ENCODE measurements at places on chromosomes 16 and 17. TPM values are rescaled to one million over a fixed set of nuclear protein-coding genes. Genes with fewer than 3 reads are reported as not detected.

- H3K27me3 ChIP-seq = no peaks in the 10 kb centered on the region
- H3K27ac ChIP-seq = no peak overlapping the region
- H3K4me1 ChIP-seq = no peaks in the 10 kb centered on the region
- DNase-seq = no peak
Measured at GRCh38 chr17:30396129-30396528, 17.4 kb downstream of the CPD start.

The CA5A gene
- total RNA-seq = not detected

DNA sequence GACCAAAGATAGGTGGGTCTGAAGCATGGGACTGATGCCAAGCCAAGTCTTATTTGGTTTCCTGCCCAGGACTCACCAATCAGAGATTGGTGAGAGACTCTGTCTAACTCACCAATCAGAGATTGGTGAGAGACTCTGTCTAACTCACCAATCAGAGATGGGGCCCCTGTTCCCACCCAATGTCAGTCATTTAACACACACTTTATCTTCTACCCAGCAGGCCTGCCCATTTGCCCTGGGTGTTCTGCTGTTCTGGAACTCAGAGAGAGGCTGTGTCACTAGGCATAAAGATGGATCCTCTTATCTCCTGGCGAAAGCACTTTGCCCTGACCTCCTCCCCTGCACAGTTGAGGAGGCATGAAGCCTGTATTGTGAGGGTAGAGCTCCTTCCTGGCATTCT lies 5.4 kb upstream of the RHOT1 start:
- H3K27ac ChIP-seq = no peak overlapping the region
- no peak overlapping the region for H3K4me3 ChIP-seq
- peaks cover 5% of the 10 kb centered on the region for H3K4me1 ChIP-seq
- DNase-seq = no peak
- H3K27me3 ChIP-seq = no peaks in the 10 kb centered on the region

DNA sequence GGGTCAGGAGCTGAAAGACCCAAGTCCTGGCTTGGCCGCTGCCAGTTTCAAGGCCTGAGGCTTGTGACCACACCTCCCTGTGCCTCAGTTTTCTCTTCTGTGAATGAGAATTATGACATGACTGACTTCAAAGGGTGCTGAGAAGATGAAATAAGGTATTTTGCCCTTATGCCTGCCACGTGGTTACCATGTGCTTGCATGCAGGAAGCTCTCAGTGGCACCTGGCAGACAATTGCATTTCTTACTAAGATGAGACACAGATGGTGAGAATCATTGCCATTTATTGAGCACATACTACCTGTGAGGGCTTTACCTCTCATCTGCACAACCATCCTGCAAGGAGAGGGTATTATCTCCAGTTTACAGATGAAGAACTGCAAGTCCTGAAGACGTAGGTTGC lies 69.8 kb downstream of the MRM1 start:
- H3K4me3 ChIP-seq = no peak overlapping the region
- H3K4me1 ChIP-seq = peaks cover 24% of the 10 kb centered on the region
- no peaks in the 10 kb centered on the region for H3K36me3 ChIP-seq

- no peaks in the 10 kb centered on the region for H3K27me3 ChIP-seq
- peak overlapping the region; percentile 71 for H3K27ac ChIP-seq
- H3K4me1 ChIP-seq = peaks cover 72% of the 10 kb centered on the region
- H3K36me3 ChIP-seq = no peaks in the 10 kb centered on the region
- no peak for DNase-seq
Measured at GRCh38 chr17:63707151-63707550, 7.2 kb upstream of the LIMD2 start.

DNA sequence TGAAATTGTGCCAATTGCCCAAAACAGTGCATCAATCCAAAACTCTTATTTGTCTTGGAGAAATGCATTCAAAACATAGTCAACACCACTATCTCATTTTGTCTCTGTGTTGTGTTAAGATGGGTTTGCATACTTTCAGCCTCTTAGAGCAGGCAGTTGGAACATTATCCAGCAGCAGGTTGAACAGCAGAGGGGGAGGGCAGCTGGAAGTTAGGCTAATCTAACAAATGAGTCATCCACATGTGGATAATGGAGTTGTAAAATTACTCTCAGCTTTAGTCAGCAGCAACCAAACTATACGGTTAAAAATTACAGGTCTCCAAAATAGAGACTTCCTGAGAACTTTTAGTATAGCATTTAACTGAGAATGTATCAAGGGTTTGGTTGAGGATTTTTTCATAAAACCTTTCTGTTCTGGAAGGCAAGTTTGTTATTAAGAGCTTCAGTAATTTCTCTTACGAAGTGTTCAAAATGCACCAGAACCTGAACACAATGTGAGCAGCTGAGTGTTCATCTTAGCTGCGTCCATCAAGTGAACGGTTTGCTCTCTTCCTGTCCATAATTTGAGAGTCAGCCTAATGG lies 46.3 kb downstream of the PRKCA start:
- no peaks in the 10 kb centered on the region for H3K27me3 ChIP-seq
- H3K4me1 ChIP-seq = no peaks in the 10 kb centered on the region
- no peak for DNase-seq
- no peak overlapping the region for H3K27ac ChIP-seq
- no peak overlapping the region for H3K4me3 ChIP-seq

The BCAR1 gene
- not detected for total RNA-seq

- no peak for DNase-seq
- H3K4me1 ChIP-seq = peaks cover 41% of the 10 kb centered on the region
- H3K36me3 ChIP-seq = no peaks in the 10 kb centered on the region
- no peak overlapping the region for H3K4me3 ChIP-seq
Measured at GRCh38 chr17:16442141-16442540, 26.8 kb downstream of the TRPV2 start.

GRCh38 chr16:22712471-22712870 lies 101.5 kb upstream of the HS3ST2 start:
- H3K36me3 ChIP-seq = no peaks in the 10 kb centered on the region
- H3K27ac ChIP-seq = no peak overlapping the region
- H3K27me3 ChIP-seq = no peaks in the 10 kb centered on the region

GRCh38 chr16:11076259-11077018 lies 132.1 kb downstream of the CLEC16A start:
- peaks cover 24% of the 10 kb centered on the region for H3K4me1 ChIP-seq
- no peaks in the 10 kb centered on the region for H3K36me3 ChIP-seq
- no peak overlapping the region for H3K27ac ChIP-seq
- no peak overlapping the region for H3K4me3 ChIP-seq
- no peaks in the 10 kb centered on the region for H3K27me3 ChIP-seq
- DNase-seq = no peak

The PIPOX gene
- total RNA-seq = 5.9 TPM

DNA sequence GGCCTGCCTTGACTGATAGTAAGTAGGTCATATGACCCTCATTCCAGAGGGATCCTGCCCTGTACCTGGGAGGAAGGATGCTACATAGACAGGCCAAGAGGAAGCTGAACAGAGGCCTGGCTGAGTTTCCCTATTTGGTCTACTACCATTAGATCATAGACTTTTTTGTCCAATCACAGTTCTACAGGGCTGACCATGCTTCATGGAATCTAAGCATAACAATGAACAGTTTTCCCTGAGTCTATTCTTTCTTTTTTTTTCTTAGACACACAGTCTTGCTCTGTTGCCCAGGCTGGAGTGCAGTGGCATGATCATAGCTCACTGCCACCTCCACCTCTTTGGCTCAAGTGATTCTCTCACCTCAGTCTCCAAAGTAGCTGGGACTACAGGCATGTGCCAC lies 3.9 kb downstream of the GPR179 start:
- no peak for DNase-seq
- H3K4me1 ChIP-seq = no peaks in the 10 kb centered on the region
- H3K27me3 ChIP-seq = no peaks in the 10 kb centered on the region
- H3K4me3 ChIP-seq = no peak overlapping the region
- no peaks in the 10 kb centered on the region for H3K36me3 ChIP-seq

DNA sequence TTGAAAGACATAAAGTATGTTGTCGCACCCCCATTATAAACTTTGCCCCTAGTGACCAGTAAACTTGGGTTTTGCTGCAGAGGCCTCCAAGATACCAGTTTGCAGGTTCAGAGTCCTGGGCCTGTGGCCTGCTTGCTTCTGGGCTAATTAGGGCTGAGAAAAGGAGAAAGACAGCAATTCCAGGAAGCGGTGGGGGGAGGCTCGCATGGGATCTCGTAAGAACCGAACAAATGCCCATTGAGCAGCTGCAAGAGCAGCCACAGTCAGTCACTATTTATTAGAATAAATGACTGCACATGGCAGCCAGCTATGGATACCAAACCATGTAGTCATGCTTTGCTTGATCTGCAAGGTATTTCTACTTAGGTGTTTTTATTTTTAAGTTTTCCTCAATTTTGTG lies 4.9 kb downstream of the SHISA9 start:
- no peak overlapping the region for H3K27ac ChIP-seq
- H3K27me3 ChIP-seq = peaks cover 6% of the 10 kb centered on the region
- H3K4me3 ChIP-seq = no peak overlapping the region
- no peaks in the 10 kb centered on the region for H3K4me1 ChIP-seq
- no peak for DNase-seq

The CCL5 gene
- 29.1 TPM for total RNA-seq

GRCh38 chr17:39639566-39640458 lies 2.9 kb downstream of the STARD3 start:
- DNase-seq = no peak
- peaks cover 46% of the 10 kb centered on the region for H3K4me1 ChIP-seq
- H3K36me3 ChIP-seq = no peaks in the 10 kb centered on the region

- H3K36me3 ChIP-seq = no peaks in the 10 kb centered on the region
- DNase-seq = no peak
- H3K27ac ChIP-seq = no peak overlapping the region
- no peaks in the 10 kb centered on the region for H3K27me3 ChIP-seq
Measured at GRCh38 chr16:82773018-82773417, 146.2 kb downstream of the CDH13 start.

DNA sequence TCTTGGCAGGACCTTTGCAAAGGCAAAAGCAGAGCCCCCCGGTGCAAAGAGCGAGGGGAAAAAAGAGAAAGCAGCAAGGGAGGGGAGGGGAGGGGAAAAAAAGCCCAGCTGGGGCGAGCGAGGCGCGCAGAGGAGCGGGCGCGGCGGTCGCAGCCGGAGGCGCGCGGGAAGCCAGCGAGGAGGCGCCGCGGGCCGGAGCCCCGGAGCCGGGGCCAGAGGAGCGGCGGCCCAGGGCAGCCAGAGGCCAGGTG lies 129 bp downstream of the IRX5 start:
- DNase-seq = no peak
- peaks cover 47% of the 10 kb centered on the region for H3K27me3 ChIP-seq
- H3K4me1 ChIP-seq = peaks cover 12% of the 10 kb centered on the region
- no peaks in the 10 kb centered on the region for H3K36me3 ChIP-seq
- H3K27ac ChIP-seq = no peak overlapping the region

DNA sequence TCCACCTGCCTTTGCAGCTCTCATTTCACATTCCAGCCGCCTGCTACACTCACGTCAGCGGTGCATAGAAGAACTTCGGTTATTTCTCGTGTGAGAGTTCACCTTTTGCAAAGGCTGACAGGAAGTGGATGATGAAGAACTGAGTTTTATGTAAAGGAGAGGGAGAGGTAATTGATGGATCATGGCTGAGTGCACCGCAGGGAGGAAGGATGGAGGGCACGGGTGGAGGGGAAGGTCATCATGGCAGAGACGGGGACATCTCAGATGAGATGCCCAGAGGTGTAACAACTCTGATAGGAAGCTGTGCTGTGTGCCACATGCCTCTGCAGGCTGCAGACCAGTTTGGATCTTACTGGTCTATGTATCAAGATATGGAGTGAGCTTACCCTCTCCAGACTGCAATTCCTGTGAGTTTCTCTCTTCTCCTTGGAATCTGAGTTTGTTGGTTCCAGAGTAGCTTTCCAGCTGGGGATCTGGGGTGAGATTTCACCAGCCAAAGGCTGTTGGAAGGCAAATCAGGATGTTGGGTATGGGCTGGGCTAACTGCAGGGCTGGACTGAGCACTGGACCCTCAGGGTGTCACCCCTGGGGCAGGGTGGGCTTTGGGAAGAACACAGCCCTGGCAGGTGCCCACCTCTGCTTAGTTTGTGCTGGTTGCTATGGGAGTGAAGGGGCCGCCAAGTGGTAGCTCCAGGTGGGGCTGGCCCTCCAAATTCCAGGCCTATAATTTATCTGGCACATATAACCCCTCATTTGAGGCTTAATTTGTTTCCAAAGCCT lies 777.0 kb downstream of the KCNJ18 start:
- no peak for DNase-seq
- no peaks in the 10 kb centered on the region for H3K4me1 ChIP-seq
- H3K27ac ChIP-seq = no peak overlapping the region
- no peaks in the 10 kb centered on the region for H3K36me3 ChIP-seq

DNA sequence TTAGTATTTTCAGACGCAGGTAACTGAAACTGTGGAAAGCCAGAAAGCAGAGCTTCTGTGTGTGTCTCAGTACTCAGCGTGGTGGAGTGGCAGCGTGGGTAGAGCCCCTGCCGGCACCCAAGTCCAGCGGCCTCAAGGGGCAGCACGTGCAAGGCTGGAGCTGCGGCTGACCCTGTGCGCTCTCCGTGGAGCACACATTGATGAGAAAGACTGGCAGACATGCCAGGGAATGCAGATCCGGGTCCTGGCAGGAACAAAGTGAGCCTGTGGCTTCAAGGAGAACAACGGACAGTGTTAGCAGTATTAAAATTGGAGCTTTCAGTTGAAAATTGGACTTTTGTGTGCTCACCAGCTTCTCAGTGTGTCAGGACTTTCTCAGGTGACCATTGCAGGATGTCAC lies 23.3 kb downstream of the ZC3H18 start:
- no peak overlapping the region for H3K27ac ChIP-seq
- H3K4me1 ChIP-seq = no peaks in the 10 kb centered on the region
- DNase-seq = no peak
- H3K36me3 ChIP-seq = no peaks in the 10 kb centered on the region

GRCh38 chr17:75645889-75646637 lies 12.8 kb downstream of the SMIM5 start:
- no peaks in the 10 kb centered on the region for H3K27me3 ChIP-seq
- no peak overlapping the region for H3K4me3 ChIP-seq
- no peaks in the 10 kb centered on the region for H3K4me1 ChIP-seq
- DNase-seq = no peak
- no peaks in the 10 kb centered on the region for H3K36me3 ChIP-seq
- H3K27ac ChIP-seq = no peak overlapping the region

- no peak overlapping the region for H3K4me3 ChIP-seq
- H3K4me1 ChIP-seq = peaks cover 3% of the 10 kb centered on the region
- no peaks in the 10 kb centered on the region for H3K27me3 ChIP-seq
- no peak overlapping the region for H3K27ac ChIP-seq
Measured at GRCh38 chr16:58494981-58495520, 4.9 kb upstream of the NDRG4 start.

- peak overlapping the region; percentile 35 for H3K27ac ChIP-seq
- no peak overlapping the region for H3K4me3 ChIP-seq
- no peaks in the 10 kb centered on the region for H3K27me3 ChIP-seq
- no peak for DNase-seq
- peaks cover 5% of the 10 kb centered on the region for H3K4me1 ChIP-seq
Measured at GRCh38 chr17:40158438-40159013, 18.2 kb downstream of the CASC3 start.

The KRTAP9-2 gene
- not detected for total RNA-seq

The ZP2 gene
- not detected for total RNA-seq

GRCh38 chr17:66691644-66692420 lies 143.1 kb upstream of the CACNG5 start:
- H3K27me3 ChIP-seq = no peaks in the 10 kb centered on the region
- H3K36me3 ChIP-seq = peaks cover 24% of the 10 kb centered on the region
- H3K4me3 ChIP-seq = no peak overlapping the region
- H3K4me1 ChIP-seq = no peaks in the 10 kb centered on the region
- no peak overlapping the region for H3K27ac ChIP-seq
